ENCODE measurements at places on chromosomes 1 and 21.

GRCh38 chr1:56903778-56904177, 49.2 kb downstream of the C8A start:
- no peak for DNase-seq

- no peak for DNase-seq
Observed at GRCh38 chr1:86110451-86111129, 46.0 kb downstream of the COL24A1 start.

DNA sequence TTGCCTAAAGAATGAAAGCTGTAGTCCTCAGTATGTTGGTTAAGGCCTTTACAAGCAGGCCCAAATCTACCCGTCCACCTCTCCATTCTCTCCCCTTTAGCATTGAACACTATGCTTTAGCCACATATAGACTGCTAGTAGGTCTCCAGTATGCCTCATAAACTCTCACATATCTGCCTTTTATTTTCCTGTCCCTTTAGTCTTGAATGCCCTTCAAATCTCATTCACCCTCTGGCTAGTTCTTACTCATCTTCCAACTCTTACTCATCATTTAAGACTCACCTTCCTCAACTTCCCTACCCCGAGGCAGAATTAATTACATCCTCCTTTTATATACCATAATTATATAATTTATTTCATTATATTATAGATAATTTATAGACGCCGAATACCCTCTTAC, 78.7 kb upstream of the TSPAN2 start:
- DNase-seq = no peak

- no peak for DNase-seq
Observed at GRCh38 chr21:42465008-42465802, 30.8 kb downstream of the RSPH1 start.

- peak; percentile 4 for DNase-seq
Observed at GRCh38 chr1:216310776-216311175, 112.5 kb downstream of the USH2A start.

DNA sequence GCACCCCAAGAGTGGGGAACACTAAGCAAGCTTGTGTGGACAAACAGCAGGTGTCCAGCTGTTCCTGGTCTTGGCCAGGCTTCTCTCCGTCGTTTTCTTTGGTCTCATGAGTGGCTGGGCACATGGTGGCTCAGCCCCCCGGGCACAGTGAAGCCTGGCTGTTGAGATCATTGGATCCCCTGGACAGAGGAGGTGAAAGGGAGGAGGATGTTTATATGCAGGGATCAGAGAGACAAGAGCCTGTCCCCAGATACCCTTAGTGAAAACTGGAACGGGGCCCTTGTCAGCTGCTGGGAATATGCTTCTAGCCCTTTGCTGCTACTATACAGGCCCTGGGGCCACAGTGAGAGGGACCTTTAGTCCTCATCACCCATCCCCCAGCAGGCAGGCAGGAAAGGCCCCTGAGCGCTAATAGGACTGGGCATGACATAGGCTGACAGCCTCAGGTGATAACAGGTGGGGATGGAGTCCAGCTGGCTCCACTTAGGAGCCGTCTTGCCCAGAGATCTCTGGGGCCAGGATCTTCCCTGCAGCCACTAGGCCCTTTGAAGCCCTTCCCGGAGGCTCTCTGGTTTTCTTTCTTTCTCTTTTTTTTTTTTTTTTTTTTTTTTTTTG, 16.4 kb downstream of the EPHA8 start:
- no peak for DNase-seq

DNA sequence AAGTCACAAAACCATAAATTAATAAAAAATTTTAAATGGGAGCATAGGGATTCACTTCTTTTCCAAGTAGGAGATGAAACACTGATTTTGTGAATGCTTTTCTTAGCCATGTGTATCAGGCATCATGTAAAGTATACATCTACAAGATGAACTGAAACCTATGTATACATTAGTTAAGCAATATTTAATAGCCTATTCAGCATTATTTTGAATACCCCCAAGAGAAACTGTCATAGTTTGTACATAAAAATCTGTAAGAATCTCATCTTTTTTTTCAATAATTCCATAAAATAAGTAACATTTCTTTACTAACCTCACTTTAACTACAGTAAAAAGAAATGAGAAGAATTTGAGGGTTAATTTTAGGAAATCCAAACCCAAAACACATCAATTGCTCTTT, 348.0 kb downstream of the KCNT2 start:
- no peak for DNase-seq

- DNase-seq = no peak
Observed at GRCh38 chr1:20100632-20101355, 18.5 kb downstream of the PLA2G2D start.

- DNase-seq = no peak
Observed at GRCh38 chr1:228736844-228737445, 1.7 kb downstream of the RHOU start.

DNA sequence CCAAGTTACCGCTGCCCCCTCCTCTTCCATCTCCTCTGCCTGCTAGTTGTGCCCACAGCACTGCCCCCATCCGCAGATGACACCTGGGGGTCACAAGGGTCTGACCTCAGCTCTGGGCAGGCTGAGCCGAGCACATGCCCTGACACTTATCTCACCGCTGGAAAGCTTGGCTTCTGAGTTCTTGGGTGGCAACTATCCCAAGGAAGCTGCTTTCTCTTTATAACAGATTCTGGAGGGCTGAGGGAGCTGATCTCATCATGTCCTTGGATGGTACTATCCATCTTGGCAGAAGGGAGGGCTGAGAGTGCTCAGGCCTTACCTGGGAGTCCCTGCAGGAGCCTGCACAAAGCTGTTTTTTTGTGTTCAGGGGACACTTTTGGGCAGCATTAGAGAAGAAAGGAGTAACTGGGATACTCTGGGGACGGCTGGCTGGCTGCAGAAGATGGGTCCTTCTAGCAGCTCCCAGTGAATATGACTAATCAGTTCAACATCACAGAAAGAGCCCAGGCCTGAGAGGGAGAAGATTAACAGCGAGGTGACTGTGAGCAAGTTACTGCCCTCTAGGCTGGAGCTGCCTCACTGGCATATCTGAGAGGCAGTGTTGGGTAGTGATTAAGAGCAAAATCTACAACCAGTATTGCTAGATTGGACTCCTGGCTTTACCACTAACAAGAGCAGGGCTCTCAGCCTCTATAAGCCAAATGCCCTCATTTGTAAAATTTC, 71.6 kb downstream of the PLXNA2 start:
- no peak for DNase-seq

- DNase-seq = no peak
Observed at GRCh38 chr1:21590126-21590880, 78.9 kb downstream of the RAP1GAP start.

GRCh38 chr1:206465951-206466350, 4.3 kb upstream of the IKBKE start:
- no peak for DNase-seq

GRCh38 chr1:186754542-186755145, 74.1 kb upstream of the PLA2G4A start:
- no peak for DNase-seq

DNA sequence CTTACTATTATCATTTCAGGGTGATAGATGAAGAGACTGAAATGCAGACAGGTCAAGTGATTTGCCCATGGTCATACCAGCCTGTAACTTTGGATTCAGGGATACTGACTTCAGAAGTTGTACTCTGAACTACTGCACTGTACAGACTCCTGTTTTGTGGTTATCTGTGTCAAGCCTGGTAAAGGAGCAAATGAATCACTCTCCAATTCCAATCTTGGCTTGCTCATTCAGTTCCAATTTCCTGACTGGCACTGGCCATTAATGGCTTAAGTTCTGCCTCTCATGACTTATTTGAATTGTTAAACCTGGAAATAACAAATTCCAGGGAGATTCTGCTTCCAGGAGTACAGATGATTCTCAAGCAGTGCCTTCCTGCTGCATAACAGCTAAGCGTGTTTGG, 45.4 kb upstream of the PLD5 start:
- no peak for DNase-seq

DNA sequence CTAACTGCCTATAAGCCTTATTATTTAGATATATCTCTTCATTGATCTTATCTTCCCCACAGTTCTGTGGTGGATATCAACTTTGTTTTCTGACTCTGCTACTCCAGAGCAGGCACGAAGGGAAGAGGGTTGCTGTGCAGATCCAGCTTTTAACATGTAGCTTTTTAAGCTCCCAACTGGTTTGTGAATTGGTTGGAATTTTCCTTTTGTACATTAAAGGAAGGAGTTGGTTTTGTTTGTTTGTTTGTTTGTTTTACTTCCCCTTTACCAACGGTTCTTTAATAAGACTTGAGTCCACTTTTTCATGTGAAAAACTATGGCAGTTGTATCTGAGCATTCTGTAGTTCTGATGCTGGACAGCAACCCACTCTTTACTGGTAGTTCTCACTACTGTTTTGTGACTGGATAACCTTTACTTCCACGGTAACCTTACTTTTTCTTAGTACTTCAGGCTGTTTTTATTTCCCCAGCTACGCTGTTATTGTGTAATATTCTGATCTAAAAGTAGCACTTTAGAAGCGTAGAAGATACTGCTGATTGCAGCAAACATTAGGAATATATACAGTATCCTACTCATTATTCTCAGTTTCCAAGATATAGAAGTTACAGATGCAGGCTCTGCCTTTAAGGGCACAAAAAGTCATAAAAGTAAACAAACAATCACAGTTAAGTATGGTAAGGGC, 1.6 kb downstream of the GNPAT start:
- DNase-seq = no peak

GRCh38 chr1:156766298-156767100, 836 bp upstream of the PRCC start:
- DNase-seq = no peak

DNA sequence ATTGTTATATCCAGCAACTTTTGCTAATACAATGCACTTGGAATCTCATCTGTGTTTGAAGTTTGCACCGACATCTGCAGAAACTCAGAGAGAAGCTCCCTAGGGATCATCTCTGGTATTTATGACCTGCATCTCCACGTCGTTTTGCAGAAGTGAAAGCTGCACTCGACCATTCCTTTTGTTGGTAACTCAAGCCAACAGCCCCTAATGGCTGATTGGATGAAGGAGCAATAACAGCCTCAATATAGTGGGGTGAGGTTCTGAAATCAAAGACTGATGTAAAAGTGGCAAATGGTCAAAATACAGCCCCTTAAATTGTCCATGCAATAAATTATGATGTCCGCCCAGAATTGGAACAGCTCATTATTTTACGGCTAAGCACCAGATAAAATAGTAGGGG, 344.2 kb upstream of the KAZN start:
- DNase-seq = peak; percentile 3

- no peak for DNase-seq
Observed at GRCh38 chr1:240351690-240352089, 260.0 kb downstream of the FMN2 start.

DNA sequence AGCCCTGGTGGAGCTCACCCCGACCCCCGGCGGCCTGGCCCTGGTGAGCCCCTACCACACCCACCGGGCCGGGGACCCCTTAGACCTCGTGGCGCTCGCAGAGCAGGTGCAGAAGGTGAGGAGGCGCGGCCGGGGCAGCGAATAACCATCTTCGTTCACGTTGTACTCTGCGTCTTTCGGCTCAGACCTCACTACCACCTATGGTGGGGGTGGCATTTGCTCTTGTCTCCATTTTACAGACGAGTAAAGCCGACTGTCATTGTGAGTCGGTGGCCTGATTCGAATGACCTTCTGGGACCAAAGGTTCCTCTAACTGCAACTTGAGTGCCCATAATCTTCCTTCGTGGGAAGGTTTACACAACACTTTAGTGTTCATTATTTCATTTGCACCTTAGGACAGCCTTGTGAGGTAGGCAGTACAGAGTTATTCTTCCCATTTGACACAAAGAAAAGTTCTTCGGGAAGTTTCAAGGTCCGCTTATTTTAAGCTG, 506 bp downstream of the C1orf50 start:
- no peak for DNase-seq

DNA sequence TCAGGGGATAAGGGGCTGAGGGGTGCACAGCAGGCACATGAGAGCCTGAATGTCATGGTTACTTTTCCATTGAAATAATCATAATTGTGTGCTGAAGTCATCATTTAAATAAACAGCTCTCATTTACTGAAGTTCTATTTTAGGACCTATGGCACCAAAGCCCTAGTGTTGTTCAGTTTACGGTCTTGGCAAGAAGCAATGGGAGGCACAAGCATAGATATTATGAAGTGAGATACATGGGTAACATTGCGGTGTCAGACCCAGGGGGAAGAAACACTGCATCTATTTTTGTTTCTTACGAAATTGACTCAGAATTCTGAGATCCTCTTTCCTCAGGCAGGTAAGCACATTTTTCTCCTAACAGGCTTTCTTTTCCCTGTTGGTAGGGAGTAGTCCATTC, 437.8 kb upstream of the PROX1 start:
- no peak for DNase-seq

GRCh38 chr1:84434801-84435549, 36.7 kb downstream of the DNASE2B start:
- DNase-seq = no peak

GRCh38 chr1:189429610-189430009, 1048.1 kb downstream of the BRINP3 start:
- DNase-seq = no peak

GRCh38 chr1:240342251-240342625, 250.6 kb downstream of the FMN2 start:
- DNase-seq = no peak

- no peak for DNase-seq
Observed at GRCh38 chr1:53631622-53632310, 107.2 kb downstream of the GLIS1 start.

- DNase-seq = no peak
Observed at GRCh38 chr1:173275496-173275895, 68.4 kb upstream of the TNFSF4 start.

GRCh38 chr1:2482588-2482987, 6.5 kb downstream of the PLCH2 start:
- no peak for DNase-seq

GRCh38 chr1:84969489-84970250, 27.2 kb downstream of the MCOLN2 start:
- DNase-seq = peak; percentile 61

DNA sequence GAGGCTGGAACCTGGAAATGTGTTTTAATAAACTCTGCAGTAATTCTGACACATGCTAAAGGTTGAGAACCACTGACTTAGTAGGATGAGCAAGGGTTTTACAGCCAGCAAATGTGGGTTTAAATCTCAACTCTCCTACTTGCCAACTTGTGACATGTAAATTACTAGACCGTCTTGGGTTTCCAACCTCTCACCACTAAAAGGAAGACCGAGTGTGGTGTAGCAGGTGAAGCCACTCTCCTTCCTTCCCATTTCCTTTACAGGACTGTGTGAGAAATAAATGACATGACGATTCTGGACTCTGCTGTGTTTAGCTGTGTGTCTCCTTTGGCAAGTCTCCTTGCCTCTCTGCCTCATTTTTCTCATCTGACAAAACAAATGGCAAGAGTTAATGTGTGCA, 49.5 kb upstream of the DNAJC6 start:
- DNase-seq = no peak
